ENCODE measurements at places on chromosomes 12 and 14.
A peak's percentile ranks its signal among the peaks of the same experiment; 100 is the strongest.

- no peak for DNase-seq
Observed at GRCh38 chr14:64812412-64812811, 67.3 kb downstream of the SPTB start.

- DNase-seq: no peak
Observed at GRCh38 chr12:116700066-116700465, 37.8 kb downstream of the SPRING1 start.

DNA sequence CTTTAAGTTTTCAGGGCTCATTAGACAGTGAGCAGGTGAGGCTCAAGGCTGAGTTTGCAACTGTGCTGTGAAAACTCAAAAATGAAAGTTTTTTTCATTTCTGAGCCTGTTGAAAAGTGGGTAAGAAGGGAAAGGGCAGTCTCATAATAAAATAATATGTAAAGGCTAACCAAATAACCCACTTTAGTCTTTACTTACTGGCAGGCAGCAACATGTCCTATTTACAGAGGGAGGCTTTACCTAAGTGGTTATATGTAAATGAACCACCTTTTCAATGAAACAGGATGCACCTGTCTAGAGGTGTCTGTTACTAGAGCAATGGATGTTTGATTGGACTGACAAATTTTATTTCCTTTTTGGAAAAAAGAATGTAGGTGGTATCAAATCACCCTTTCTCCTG lies 158.0 kb downstream of the ETV6 start:
- no peak for DNase-seq

DNA sequence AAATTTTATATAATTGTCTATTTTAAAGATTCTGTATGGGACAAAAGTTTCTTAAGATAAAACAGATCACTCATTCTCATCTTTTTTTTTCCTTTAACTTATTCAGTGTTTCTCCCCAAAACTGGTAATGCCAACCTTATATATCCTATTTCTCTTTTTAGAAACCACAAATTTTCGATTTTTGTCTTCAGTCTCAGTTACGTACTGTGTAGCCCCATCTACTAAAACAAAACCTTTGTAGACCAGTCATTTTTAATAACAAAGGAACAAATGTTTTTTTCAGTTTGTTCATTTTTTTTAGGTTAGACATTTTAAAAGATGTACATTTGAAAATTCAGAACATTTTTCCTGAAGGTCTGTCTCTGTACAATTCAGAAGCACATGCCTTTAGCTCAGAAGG lies 18.2 kb downstream of the PNMA1 start:
- DNase-seq: no peak

DNA sequence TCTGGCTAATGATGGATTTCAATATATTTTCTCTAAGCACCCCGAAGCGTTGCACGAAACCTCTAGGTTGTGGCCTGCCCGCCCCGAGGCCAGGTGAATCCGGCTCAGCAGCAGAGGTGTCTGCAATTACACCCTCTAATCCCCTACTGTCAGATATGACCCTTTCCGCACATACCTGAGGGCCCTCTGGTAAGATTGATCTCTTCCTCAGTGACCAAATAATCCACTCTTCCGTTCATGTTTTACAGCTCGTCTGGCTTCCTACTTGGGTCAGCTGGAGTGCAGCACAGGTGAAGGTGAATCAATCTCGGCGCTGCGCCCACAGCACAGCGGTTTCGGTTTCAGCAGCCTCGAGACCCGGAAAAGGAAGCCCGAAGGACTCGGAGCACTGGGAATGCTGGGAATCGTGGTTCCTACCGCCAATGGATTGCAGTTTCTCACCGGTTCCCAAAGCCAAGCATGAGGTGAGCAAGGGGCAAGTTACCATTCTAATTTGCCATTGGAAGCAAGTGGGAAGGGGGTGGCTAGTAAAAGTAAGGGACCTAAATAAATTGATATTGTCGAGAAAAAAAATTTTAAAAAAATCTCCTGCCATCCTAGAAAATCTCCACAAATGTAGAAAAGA lies at the start of gene SYNJ2BP:
SYNJ2BP (minus strand) TSS at position 366 of the 625 bp plus-strand sequence; CDS start at position 239, 127 bp downstream.
- peak; percentile 71 for DNase-seq

- DNase-seq: no peak
Observed at GRCh38 chr12:92504594-92504981, 198.2 kb upstream of the PLEKHG7 start.

DNA sequence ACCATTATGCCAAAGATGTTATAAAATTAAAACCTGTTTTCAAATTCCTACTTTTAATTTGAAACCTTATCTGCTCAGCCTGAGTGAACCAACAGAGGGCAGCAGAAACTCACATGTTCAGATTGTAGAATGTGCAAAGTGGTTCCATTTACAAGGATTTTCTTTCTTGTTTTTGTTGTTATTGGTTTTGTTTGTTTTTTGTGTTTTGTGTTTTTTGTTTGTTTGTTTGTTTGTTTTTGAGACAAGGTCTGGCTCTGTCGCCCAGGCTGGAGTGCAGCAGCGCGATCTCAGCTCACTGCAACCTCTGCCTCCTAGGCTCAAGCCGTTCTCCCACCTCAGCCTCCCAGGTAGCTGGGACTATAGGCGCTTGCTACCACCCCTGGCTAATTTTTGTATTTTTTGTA lies 22.8 kb upstream of the GARIN2 start:
- DNase-seq: peak; percentile 41

GRCh38 chr12:112936264-112936663 lies 2.0 kb upstream of the OAS3 start:
- DNase-seq: no peak

DNA sequence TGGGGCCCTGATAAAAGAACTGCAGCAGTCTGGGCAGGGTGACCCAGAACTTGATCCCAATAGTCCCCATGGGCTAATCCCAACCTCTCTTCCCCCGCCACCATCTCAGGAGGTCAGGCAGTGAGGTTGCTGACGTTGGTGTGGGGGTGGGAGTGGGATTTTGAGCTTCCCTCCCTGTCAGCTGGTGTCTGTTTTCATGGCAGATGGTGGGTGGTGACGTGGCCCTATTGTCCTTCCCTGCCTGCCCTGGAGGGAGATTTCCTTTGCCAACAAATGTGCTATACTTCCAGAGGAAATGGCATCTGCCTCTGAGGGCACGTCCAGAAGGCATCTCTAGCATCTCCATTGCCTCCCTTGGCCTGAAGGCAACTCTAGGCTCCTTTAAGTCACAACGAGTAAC lies 37.7 kb downstream of the NEUROD4 start:
- DNase-seq: no peak

DNA sequence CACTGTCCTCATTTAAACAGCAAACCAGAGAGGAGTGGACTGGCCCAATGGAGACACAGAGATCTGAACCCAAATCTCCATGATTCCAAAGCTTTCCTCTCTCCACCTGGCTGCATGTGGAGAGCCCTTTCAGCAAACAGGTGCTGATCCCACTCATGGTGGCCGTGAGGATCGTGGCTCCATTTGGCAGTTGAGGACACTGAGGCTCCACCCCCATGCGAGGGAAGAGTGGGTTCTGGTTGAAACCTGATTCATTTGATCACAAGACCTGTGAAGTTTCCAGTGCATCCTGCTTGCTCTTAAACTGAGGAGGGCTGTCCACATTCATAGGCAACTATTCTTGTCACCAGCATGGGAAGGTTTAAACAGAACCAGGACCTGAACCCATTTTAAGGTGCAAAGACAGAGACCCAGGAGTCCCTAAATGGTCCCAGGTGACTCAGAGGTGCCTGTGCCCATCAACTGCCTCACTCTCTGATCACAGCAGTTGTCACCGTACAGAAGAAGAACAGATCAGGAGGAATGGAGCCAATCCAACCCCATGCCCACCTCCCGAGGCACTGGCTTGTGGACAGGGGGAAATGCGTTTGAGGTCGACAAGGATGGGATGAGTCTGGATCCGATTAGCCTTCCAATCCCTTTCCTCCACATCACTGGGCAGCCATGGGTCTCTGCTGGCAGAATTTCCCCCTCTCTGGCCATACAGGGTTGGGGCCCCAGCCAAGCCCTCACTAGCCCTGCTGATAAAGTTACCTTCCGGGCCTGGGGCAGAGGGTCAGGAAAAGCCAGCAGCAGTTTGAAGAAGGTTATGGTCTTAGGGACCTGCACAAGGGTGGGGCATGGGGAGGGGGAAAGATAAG lies 45.5 kb upstream of the BCL11B start:
- DNase-seq: no peak

DNA sequence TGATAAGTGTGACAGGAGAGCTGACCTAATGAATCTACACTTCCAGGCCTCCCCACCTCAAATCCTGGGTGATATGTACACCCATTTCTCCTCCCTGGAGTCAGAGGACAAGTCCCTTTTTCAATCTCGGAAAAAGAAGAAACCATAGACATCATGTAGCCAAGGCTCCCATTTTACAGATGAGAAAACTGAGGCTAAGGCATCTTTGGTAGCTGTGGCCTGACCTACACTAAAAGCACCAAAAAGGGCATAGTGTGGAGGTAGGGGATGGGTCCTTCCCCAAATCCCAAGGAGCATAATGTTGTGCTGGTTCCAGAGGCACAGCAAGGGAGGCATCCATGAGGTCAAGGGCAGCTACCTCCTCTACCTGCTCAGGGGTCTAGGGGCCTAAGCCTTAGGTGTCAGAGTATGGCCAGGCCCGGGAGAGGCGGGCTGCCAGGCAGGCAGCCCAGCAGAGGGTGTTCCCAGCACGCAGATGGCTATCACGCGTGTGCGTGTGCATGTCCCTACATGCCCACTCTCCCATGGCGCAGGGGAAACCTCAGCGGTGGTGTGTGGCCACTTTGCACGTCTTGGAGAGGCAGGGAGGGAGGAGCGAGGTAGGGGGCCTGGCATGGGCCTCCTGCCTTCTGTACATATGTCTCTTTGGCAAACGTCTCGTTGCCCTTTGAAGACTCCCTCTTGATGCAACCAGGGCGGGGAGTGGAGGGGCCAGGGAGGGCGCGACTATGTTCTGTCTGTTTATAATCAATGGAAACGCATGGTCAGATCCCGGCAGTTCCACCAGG lies 2.5 kb downstream of the PGF start:
- DNase-seq: peak; percentile 39

- DNase-seq: no peak
Observed at GRCh38 chr12:119258149-119258548, 76.4 kb upstream of the CCDC60 start.
